NCI-H446 treated with DMSO at 0.1 percent for 48 hours (cell line): ENCODE measurements at places on chromosomes 3 and 15.

DNA sequence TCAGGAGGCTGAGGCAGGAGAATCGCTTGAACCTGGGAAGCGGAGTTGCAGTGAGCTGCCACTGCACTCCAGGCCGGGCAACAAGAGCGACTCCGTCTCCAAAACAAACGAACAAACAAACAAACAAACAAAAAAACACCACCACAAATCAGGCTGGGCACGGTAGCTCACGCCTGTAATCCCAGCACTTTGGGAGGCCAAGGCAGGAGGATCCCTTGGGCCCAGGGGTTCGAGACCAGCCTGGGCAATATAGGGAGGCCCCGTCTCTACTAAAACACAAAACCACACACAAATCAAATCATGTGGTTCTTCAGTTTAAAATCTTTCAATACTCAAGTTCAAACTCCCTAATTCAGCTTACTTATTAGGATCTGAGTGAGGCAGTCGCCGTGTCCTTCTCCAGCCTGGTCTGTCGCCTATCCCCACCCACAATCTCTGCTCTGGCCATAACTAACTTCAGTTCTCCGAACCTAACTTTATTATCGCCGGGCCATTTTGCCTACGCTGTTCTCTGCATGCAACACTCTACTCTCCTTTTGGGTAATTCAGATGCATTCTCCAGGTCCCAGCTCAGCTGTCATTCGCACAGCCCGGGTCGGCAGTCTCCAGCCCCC is 660 bp upstream of the RTF1 start:
- no peak for DNase-seq

DNA sequence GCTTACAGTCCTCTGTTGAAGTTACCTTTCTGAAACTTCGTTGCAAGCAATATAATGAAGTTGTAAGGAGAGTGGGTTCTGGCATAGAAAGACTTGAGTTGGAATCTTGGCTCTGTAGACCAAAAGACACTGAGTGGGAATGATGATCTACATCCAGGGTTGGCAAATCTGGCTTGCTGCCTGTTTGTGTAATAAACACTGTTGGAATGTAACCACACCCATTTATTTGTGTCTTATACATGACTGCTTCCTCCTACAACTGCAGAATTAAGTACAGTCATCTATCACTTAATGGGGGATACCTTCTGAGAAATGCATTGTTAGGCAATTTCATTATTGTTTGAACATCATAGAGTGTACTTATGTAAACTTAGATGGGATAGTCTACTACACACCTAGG is 178.4 kb upstream of the SUCLG2 start:
- no peak for DNase-seq

GRCh38 chr3:122893754-122894668 is 99.1 kb downstream of the SLC49A4 start:
- no peak for DNase-seq

DNA sequence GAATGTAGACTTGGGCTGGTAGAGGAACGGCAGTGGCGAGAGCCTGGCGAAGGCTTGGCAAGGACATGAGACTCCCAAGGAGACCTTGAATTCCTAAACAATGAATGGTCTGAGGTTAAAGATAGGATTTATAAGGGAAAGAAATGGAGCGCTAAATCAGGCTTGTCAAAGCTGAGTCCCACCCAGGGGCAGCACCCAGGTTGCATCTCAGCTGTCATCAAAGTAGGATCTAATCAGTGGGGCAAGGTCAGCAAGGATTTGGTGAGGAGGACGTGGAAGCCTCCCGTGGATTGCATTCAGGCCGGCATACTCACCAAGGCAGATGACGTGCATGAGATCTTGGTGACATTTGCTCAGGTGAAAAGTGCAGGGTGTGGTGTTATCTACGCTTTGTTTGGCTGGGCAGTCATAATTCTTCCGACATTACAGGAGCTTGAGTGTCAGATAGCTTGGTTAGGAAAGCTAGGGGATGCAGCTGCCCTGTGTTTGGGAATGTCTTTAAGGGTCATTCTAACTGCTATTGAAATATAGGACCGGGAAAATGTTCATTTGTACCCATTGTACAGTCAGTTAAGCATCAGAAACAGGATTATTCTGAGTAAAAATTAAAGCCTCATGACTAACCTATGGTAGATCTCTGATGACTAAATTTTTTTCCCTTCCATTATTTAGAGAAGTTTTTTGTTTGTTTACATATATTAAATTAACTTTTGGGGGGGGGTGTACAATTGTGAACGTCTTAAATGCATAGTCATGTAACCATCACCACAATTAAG is 99.4 kb upstream of the TSC22D2 start:
- DNase-seq, result no peak

DNA sequence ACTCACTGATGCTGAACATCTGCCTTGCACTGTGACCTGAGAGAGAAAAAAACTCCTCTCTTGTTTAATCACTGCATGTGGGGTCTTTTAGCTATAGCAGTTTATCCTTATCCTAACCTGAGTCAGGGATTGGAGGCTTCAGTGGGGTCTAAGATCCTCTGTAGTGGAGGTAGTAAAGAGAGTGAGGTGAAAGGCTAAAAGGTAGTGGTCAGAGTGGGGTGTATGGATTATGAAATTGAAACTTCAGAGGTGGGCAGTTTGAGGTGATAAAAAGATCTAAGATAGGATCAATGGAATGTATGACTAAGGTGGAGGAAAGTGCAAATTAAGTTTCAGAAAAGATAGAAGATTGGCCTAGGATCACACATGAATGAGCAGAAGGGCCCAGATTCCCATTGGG is 36.5 kb downstream of the DET1 start:
- no peak for DNase-seq

DNA sequence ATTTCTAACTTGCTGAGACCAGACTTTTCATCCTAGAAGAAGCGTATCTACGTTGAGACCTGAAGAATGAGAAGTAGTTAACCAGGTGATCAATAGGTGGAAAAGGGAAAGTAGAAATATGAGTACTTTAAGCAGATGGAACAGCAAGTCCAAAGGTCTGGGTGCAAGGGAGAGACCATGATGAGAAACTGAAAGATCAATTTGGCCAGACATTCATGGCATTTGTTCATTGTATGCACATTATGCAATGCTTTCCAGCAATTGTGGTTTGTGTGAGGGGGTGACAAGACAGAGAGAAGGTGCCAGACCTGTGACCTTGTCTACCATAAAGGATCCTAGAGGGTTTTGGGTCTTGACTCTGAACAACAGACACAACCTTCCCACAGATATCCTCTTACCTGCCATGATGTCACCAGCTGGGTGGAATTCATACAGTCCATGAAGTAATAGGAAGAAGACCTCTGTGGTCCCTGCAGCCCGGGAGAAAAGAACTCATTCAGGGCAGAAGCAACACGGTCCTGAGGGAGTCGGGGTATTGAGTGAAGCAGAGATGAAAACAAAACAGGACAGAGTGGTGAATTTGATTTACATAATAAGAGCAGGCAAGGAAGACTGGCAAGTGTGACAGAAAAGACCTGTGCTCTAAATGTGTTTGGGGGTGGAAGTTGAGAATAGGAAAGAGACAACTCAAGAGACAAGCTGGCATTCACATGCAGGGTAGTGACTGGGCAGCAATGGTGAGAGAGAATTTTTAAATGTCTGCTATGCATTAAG is 63.4 kb upstream of the PSMD6 start:
- no peak for DNase-seq

- no peak for DNase-seq
Observed at GRCh38 chr15:26721232-26721967, 51.5 kb downstream of the GABRB3 start.

DNA sequence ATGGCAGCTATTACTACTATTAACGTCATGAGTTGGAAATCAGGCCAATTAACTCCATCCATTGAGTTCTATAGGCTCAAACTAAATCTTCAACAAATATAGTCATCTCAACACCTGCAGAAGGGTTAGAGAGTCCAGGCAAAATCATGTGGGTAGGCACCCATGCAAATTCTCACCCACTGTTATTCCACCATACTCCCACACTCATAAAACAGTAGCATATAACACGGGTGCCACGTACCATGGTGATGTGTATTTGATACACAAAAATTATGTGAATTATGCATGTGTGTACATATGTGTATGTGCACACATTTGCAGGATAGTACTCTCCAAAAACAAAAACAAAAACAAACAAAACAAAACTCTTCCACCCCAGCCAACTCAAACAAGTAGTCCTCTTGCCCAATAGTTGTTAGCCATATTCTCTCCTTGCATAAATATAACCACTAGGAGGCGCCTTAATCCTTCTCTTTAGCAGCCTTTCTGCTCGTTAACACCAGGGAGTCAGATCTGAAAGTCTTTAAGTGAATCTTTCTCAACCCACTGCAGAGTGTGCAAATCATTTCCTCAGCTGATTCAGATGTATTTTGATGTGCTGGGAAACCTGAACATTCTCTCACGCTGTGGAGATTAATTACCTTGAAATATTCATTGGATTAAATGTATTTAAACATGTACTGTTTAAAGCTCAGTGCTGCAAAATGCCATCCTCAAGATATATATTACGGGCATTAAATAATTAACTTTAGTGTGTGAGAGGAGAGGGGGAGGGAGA is 38.0 kb upstream of the COPB2 start:
- DNase-seq, result peak; percentile 53

- no peak for DNase-seq
Observed at GRCh38 chr3:186511245-186511644, 32.9 kb downstream of the CRYGS start.

- DNase-seq, result no peak
Observed at GRCh38 chr3:48414376-48415250, 15.3 kb downstream of the PLXNB1 start.

DNA sequence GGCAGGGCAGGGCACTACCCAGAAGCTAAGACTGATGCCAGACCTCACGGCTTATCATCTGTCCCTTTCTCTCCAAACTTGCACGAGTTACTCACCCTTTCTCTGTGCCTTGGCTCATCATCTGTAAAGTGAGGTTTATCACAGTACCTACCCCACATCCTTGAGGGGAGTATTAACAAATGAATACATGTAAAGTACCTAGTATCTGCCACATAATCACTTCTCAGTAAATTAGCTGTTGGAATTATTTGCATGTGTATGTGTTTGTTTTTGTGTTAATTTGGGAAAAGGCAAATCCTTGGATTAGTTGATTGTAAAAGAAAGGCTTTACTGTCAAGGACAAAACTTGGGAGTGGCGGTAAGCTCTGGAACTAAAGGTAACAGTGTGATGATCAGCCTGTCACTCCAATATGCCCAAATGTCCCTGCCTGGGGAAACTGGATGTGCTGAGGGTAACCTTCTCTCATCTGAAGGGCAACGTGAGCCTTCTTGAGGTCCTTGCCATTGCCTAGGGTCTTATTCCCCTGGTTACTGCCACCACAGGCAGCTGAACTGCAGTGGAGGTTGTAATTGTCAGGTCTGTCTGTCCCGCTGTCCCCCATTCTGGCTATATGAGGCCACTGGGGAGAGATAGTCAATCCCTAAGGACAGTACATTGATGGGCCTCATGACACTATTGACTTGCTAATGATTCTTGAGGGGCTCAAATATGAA is 269.4 kb downstream of the CLSTN2 start:
- no peak for DNase-seq

GRCh38 chr15:99818872-99819271 is 85.6 kb upstream of the LYSMD4 start:
- no peak for DNase-seq

DNA sequence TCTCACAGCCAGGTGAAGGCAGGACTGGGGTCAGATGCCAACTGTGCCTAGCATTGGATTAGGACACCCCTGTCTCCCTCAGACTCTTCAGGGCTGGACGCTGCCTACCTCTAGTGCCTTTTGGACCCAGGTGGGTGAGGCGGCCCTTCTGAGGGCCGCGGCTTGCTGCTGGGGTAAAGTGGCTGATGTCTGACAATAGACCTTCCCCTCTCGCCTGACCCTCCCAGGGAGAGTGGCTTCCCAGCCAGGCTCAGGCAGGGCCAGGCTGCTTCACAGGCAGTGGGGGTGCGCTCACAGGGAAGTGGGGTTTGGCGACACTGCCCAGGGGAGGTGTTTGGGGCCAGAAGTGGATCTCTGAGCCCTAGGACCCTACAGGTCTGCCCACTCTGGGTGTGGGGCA is 43.3 kb upstream of the C15orf39 start:
- DNase-seq, result no peak

GRCh38 chr3:196409409-196409808 is 22.8 kb downstream of the UBXN7 start:
- no peak for DNase-seq

- no peak for DNase-seq
Observed at GRCh38 chr3:120093119-120093910, 932 bp downstream of the GSK3B start.

DNA sequence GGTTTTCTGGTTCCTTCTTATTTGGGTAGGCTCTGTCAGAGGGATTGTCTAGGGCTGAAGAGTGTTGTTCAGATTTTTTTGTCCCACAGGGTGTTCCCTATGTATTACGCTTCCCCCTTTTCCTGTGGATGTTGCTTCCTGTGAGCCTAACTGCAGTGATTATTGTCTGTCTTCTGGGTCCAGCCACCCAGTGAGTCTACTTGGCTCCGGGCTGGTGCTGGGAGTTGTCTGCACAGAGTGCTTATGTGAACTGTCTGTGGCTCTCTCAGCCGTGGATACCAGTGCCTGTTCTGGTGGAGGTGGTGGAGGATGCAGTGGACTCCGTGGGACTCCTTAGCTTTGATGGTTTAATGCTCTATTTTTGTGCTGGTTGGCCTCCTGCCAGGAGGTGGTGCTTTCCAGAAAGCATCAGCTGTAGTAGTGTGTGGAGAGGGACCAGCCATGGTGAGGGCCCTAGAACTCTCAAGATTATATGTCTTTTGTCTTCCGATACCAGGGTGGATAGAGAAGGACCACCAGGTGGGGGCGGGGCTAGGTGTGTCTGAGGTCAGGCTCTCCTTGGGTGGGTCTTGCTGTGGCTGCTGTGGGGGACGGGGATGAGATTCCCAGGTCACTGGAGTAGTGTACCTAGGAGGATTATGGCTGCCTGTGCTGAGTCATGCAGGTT is 53.8 kb downstream of the CCDC66 start:
- no peak for DNase-seq

GRCh38 chr3:58502872-58503271 is 11.0 kb downstream of the KCTD6 start:
- no peak for DNase-seq

GRCh38 chr15:43135351-43135750 is 2.0 kb downstream of the TMEM62 start:
- no peak for DNase-seq

DNA sequence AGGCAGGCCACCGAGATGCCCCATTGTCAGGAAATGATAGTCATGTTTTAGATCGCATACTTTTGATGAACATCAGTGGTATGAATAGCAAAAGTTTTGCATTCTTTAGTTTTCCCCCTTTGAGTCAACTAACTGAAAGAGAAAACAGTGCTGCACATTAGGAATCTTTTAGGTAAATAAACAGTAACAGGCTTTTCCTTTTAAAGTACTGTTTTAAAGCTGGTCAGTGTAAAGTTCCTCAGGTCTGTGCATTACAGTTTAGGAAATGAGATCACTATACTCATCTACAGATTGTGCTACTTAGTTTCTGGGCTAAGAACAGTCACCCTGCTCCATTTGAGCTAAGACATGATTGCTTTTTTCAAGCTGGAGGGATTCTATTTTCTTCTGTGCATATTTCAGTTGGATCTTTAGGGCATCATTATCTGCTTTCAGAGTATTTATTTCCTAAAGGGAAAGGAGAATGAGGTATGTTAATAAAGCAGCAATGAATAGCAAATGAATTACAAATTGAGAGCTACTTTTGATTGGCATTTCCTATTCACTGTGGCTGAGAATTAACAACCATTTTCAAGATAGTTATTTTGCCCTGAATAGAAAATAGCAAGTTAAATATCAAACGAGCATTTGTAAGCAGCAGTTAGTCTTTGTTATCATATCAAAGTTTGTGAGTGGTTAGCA is 36.5 kb downstream of the FAM98B start:
- DNase-seq, result no peak
